ENCODE measurements at places on chromosomes 3 and 15.

GRCh38 chr15:60733196-60733595 is 254.3 kb upstream of the ICE2 start:
- DNase-seq: no peak

DNA sequence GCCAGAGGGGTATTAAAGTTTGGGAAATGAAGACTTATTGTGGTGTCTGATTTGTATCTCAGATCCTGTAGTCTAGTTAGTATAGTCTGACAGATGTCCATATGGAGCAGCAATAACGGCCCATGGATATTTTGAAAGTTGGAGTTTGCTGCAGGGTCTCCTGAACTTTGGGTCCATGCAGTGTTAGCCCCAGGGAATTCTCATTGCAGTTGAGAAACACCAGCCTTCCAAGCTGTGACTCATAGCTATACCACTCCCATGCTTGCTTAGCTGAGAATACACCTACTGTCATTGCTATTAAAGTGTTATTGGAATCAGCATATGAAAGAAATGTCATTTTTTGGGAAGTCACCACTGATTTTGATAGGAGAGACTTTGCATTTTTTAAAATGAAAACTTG is 29.2 kb downstream of the TMOD2 start:
- DNase-seq: no peak

GRCh38 chr15:98444138-98444537 is 204.2 kb upstream of the IGF1R start:
- DNase-seq: no peak

- no peak for DNase-seq
These were observed 7.5 kb downstream of the DET1 start for GRCh38 chr15:88538972-88539371.

GRCh38 chr15:38888701-38889221 is 324.1 kb upstream of the RASGRP1 start:
- DNase-seq: no peak

DNA sequence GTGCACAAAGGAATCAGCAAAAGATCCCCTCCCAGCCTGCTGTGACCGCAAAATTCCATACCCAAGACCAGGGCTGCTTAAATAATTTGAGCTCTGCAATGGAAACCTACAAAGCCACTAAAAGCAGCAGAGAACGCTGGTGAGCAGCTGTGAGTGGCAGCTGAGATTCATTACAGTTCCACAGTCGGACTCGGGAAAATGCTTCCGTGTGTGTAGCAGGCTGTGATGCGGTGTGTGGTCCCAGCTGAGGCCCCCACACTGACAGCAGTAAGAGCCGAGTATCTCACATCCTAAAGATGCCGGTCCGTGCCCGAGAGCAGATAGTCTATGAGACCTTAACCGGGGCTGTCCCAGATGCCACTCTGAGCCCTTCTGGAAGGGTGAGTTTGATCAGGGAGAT is 37.4 kb downstream of the TM2D3 start:
- no peak for DNase-seq

- no peak for DNase-seq
These were observed 1.2 kb downstream of the SIDT1 start for GRCh38 chr3:113533534-113533892.

DNA sequence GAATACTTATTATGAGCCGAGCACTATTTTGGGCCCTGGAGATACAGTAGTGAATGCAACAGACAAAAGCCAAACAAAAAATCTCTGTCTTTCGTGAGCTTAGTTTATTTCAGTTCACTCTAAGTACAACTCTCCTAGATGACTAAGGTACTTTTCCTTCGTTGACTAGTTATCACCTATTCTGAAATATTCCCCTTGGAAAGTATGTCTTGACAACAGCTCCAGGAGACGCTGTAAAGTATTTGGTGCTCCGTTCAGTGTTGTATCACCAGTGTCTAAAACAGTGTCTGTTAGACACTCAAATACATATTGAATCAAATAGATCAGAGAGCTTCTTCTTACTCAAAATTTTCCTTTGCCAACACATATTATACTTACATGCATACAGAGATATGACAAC is 119.6 kb downstream of the TFDP2 start:
- DNase-seq: no peak

DNA sequence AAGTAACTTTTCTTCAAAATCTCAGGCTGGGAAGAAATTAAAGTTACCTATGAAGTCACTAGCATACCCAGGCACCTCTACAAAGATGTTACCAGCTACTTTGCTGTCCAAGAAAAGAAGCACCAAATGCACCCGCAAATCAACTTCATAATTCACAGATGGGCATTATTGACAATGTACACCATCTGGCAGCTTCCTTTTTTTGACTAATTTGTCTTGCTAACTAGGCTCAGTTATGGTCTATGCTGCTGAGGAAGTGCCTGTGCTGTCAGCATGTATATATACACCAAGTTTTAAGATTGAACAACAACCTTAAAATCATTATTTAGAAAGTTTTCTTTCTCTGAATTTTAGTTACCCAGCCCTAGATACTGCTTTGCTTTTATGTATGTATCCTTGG is 93.8 kb downstream of the NSUN3 start:
- no peak for DNase-seq

DNA sequence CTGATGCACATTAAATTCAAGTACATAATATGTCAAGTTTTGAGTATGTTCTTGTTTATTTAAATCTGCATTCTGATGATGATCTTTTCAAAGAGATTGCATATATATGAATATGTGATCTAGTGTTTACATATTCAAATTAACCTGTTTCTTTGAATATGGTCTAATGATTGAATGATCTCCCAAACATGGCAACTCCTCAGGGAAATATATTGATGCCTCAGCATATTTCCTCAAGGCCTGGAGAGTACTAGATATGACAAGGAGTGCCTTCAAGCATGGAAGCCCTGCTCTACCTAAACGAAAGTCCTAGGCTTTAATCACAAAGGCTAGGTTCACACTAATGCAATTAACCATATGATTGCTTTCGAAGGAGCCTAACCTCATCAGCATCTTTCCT is 532.8 kb downstream of the ZIC1 start:
- no peak for DNase-seq

DNA sequence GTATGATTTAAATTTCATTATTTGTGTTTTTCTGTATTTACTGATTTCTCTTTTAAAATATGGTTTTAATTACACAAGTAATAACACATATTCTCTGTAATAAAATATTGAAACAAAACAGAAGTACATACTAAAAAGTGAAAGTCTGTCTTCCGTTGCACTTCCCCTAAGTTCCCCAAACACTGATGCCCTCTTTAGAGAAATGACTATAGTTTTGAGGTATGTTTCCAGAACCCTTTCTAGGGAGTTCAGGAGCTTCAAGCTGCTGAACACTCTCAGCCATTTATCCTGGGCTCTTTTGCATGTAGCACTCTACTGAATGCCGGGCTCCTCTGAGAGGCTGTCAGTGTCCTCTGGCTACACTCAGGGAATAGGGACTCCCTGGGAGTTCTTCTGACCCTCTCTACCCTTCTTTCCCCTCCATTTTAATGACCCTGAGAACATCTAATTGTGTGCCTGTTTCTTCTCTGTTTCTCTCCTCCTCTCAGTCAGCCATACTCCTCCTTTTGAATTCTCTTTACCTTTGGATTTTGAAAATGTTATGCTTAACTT is 60.4 kb upstream of the KCNAB1 start:
- no peak for DNase-seq

GRCh38 chr3:132380920-132381319 is 36.4 kb upstream of the DNAJC13 start:
- no peak for DNase-seq

DNA sequence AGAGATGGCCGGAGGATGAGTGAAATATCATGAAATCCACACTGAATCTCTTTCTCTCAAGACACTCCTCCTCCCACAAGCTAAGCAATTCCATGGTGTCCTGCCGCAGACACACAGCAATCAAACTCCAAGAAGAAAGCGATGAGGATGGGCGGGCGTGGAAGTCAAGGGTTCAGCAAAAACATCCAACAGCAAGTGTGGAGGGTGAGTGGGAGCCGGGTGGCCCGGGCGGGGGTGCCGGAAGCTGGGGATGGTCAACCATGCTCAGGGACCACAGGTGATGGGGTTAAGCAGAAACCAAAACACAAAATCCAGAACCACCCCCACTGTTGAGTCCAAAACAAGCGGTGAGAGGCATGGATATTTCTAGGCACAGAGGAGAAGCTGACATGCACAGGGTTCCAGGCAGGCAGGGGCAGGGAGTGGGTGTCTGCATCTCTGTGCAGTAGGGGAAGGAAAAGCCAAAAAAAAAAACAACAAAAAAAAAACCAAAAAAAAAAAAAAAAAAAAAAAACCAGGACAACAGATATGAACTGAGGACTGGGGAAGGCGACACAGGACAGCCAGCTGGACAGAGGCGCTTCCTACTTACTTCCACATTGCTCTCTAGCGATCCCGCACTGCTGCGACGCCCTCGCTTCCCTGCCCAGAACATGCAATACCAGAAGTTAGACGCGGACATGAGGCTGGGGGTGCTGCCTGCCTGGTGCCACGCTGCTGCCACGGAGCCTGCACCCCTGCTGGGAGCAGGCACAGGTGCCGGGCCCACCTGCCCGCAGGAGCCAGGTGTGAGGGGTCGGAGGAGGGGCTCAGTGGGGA is 61.0 kb upstream of the RPL32 start:
- DNase-seq: no peak

- no peak for DNase-seq
These were observed 181.1 kb downstream of the SOX2 start for GRCh38 chr3:181892848-181893247.

DNA sequence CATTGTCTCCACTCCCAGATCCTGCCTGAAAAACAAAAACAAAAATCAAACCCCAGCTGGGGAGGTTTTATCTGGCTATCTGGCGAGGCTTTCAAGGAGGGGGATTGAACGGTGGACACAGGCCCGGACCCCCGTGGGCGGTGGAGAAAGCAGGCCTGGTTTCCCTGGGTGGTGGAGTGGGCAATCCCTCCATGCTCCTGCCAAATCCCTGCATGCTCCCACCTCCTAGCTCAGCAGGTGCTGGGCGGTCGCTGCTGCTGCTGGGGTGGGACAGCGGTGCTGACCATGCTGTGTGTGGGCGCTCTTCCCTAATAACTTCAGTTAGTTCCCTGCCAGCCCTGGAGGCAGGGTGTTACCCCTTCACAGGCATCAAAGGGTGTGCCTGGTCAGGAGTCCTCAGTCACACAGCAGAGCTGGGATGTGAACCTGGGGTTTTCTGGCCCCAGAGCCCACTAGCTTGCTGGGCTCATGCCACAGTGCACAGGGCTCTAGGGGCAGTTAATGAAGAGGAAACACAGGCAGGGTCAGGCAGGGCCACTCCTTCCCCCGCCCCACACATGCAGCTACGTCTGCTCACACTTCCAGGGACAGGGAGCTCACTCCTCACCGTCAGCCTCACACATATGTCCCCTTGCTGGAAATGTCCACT is 15.9 kb upstream of the PLXND1 start:
- no peak for DNase-seq

DNA sequence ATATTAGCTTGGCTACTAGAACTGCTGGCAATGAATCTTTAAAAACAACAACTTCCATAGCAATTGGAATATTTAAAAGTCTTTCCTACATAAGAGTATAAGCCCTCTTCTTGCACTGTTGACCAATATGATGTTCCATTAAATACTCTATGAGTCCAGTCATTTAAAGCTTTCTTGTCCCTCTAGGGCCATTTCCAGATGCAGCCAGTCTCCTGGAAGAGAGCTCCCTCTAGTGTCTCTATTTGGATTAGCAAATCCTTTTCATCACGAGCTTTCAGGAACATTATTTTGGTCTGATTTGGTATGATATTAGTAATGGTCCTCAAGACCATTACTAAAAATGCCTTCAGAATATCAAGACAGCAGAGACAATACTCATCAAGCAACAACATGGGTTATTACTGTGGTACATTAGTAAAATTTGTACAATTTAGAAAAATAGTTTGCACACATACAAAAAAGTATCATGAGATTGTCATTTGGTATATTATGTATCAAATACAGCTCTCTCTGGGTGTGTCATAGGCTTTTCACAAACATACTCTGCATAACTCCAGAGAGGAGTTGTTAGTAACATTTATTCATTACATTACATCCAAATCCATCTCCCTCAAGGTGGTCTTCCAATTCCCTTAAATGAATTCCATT is 101.3 kb downstream of the DPH6 start:
- DNase-seq: peak; percentile 35

DNA sequence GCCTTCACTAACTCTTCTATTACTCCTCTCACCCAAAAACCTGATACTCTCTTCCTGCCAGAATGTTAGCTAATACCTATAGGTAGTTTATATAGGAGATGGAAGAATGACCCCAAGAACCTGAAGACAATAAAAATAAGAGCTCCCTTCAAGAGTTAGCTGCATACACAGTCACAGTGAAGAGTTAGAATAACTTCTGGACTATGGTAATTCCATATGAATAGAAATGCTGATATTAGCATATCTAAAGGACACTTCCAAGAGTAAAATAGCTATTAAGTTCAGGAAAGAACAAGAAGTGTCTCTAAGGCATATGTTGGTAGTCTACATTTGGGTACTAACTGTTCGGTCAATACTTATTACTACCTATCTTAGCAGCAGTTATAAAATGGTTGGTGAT is 134.2 kb downstream of the VGLL3 start:
- no peak for DNase-seq

GRCh38 chr15:57472861-57473260 is 96.6 kb downstream of the CGNL1 start:
- DNase-seq: no peak

- DNase-seq: no peak
These were observed 52.8 kb downstream of the IL12A start for GRCh38 chr3:160041465-160041864.

DNA sequence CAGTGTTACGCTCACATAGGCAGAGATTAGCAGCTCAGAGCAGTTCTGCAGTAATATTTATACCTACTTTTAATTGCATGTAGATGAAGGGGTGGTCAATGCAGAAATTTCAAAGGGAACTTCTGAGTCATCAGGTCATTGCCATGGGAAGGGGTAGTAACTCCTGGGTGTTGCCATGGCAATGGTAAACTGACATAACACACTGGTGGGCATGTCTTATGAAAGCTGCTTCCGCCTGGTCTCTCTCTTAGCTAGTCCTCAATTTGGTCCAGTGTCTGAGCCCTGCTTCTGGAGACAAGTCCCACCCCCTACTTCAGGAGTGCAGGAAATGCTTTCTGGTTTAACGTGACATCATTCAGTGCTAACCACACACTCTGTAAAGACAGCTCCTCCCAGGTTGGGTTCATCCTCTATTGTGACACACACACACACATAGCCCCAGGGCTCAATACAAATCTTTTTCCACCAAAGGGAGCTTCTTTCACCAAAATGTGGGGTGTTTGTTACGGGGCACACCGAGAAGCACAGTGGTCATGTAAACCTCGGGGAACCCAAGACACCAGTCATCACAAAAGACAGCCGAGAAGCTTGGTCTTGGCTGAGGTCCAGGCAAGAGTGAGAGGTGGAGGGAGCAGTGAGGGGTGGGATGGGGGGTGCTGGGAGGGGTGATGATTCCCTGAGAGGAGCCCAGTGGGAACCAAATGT is 74.5 kb downstream of the TLE3 start:
- DNase-seq: no peak

GRCh38 chr3:76132154-76132470 is 346.8 kb upstream of the ZNF717 start:
- DNase-seq: no peak

Data from smooth muscle cell of the brain vasculature (primary cell).